ENCODE measurements at places on chromosomes 16 and 17. TPM values are rescaled to one million over a fixed set of nuclear protein-coding genes. Genes with fewer than 3 reads are reported as not detected.

TEKT5 gene
- total RNA-seq = 0.50 TPM

TSPOAP1 gene
- total RNA-seq = not detected

MT3 gene
- total RNA-seq = not detected

CSF3 gene
- total RNA-seq = not detected

SALL1 gene
- total RNA-seq = 0.78 TPM

AIPL1 gene
- total RNA-seq = not detected

NPB gene
- 0.56 TPM for total RNA-seq

FADS6 gene
- not detected for total RNA-seq

UTS2R gene
- not detected for total RNA-seq
